ENCODE measurements at places on chromosomes 12 and 14.

- DNase-seq = peak; percentile 10
Measured at GRCh38 chr14:87494010-87494409, 499.0 kb downstream of the GALC start.

DNA sequence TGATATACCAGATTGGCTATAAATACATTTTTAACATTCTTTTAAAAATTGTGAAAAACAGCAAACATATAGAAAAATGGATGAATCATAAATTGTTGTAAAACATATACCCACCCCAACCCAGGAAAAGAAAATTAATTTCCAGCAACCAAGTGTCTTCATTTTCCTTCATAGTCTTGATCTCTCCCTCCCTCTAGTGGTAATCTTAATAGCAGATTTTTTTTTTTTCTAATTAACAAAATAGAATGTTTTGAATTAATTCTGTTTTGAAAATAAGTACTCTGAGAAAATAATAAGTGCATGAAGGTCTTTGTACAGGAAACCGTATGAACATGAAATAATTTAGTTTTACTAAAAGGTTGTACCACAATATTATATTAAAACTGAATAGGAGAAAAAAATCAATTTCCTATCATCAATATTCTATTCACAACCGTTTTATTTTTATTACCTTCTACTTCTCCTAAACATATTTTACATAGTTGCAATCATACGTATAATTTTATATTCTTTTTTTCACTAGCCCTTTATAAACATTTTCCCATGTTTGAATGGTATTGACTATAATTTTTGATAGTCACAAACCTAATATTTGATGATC lies 7.0 kb downstream of the ETNK1 start:
- peak; percentile 46 for DNase-seq

DNA sequence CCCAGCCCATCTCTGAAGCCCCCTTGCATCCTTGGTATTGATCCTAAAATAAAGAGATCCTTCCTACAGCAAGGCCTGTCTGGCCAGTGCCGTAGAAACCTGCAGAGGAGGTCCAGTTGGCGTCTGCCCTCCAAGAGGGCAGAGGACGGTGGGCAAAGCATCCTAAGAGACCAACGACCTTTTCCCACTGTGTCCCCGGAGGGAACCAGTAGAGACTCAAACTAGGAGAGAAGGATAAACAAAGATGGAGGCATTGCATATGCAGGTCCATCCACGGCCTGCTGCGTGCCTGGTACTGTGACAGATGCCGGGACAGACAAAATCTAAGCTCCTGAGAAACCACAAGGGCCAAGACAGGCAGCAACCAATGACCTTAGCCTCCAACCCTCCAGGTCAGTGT lies 3.8 kb downstream of the NCKAP5L start:
- no peak for DNase-seq

GRCh38 chr12:62543324-62543723 lies 76.7 kb downstream of the MON2 start:
- no peak for DNase-seq

GRCh38 chr14:75999511-76000190 lies 14.1 kb downstream of the IFT43 start:
- no peak for DNase-seq

GRCh38 chr12:23927907-23928306 lies 21.6 kb downstream of the SOX5 start:
- DNase-seq = no peak

DNA sequence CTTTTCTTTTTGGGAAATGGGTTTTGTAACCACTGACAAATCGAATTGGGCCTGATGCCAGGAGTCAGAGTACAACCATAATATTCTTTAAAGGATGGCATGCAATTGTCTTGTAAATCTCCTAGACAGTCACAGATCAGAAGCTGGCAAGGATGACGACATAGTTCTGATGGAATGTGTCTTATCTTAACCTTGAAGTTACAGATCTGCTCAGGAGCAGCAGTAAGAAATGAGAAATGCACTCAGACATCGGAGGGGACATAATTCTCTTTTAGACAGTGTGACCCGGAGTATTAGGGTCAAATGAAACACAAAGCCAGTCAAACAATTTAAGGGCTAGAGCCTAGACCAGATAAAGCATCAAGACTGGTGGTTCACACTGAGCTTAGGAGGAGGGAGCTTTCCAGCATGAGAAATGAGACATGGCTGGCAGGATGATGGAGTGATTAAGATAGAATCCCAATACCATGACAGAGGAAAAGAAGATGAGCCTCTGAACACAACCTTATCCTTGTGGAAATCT lies 17.5 kb downstream of the CBX5 start:
- DNase-seq = peak; percentile 61

DNA sequence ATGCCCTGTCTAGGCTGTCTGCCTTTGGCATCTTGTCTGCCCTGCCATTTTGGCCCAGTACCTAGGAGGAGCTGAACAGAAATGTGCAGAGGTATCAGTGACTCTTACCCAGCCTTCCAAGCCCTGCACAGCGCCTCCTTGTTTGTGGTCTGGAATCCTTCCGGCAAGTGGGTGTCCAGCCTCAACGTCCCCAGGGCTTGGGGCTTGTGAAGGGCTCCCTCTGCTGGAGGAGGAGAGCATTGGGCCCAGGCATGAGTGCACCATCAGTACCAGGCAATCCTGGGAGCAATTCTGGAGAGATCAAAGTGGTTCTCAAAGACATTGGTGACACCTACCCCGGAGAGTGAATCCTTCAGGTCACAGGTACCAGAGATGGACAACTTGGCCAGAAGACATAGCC lies 2.4 kb upstream of the TCL1B start:
- peak; percentile 15 for DNase-seq

- no peak for DNase-seq
Measured at GRCh38 chr12:18045446-18045992, 44.5 kb downstream of the RERGL start.

GRCh38 chr12:110513842-110514241 lies 11.7 kb downstream of the RAD9B start:
- no peak for DNase-seq

DNA sequence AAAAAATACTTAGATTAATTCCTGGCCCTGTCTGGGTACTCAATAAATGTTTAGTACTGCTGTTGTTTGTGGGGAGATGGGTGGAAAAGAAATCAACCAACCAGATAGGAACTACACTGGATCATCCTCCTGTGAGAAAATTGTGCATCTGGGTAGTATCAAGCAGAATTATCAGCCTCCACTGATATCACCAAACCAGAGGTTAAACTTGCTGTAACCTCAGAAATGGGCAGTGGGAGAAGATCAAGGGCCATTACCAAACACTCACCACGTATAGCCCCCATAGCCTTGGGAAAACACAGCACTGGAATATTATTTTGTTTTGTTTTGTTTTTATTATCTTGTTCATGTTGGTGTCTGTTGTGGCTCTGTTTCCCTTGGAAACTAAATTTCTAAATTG lies 19.7 kb downstream of the VEZT start:
- DNase-seq = no peak

DNA sequence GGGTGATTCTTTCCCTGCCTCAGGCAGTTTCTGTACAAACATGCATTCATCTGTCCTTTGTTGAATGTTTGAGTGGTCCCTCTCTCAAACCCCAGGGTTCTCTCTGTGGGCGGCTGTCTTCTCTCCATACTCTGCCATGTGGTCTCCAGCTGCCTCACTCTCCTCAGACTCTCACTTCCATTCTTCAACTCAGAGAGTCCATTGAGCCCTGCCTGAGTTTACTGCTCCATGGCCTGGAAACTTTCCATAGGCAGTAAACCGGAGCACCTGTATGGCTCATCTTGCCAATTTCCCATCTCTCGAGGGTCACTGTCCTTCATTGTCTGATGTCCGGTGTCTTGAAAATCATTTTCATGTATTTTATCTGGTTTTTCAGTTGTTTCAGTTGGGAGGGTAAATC lies 11.3 kb downstream of the C14orf132 start:
- no peak for DNase-seq

DNA sequence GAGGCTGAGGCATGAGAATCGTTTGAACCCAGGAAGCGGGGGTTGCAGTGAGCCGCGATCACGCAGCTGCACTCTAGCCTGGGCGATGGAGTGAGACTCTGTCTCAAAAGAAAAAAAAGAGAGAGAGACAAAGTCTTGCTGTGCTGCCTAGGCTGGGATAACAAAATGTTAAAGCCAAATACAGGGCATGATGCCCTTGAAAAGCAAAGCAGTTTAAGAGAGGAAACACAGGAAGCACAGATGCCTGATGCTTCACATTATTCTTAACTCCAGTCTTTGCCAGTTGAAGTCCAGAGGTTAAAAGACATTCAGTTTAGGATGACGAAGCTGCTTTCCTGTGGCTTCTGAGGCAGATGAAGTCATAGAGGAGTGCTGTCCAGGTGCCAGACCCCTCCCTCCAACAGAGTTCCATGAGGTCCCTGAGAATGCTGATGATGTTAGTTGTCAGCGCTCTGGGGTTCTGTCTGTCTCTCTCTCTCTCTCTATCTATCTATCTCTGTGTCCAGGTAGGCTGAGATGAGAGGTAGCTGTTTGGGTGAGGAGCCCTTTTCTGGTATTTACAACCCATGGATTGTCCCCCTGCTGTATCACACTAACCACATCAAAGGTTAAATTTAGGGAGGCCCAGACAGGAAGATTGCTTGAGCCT lies 4.9 kb upstream of the MRPL52 start:
- peak; percentile 98 for DNase-seq
